ENCODE measurements at places on chromosomes 12 and 14. TPM values are rescaled to one million over a fixed set of nuclear protein-coding genes. Genes with fewer than 3 reads are reported as not detected.

DBX2 gene
- total RNA-seq: not detected

LRP1-AS gene
- total RNA-seq: not detected

ANKRD9 gene
- total RNA-seq: 29.4 TPM

KRT85 gene
- not detected for total RNA-seq

ACOT6 gene
- not detected for total RNA-seq

GRCh38 chr14:77098529-77099353, 683 bp downstream of the CIPC start:
- H3K27me3 ChIP-seq: no peaks in the 10 kb centered on the region
- H3K4me1 ChIP-seq: peaks cover 28% of the 10 kb centered on the region
- peak overlapping the region; percentile 68 for H3K4me3 ChIP-seq
- H3K36me3 ChIP-seq: no peaks in the 10 kb centered on the region
- ATAC-seq: peak; percentile 27
- peak overlapping the region; percentile 85 for H3K27ac ChIP-seq

DNA sequence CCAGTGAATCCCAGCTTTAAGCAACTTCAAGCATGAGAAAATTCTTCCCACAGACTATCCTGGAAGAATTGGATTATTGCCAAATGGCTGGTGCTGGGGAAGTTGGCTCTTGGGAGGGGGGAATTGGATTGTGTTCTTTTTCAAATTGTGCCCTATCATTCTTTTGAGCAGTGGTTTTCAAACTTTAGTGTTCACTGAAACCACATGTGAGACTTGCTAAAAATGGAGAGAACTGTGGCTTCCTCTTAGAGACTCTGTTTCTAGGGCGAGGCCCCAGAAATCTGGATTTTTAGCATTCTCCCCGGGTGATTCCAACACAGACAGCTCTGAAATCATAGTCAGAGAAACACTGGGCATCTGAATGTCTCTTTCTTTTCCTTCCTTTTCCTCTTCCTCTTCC, 14.3 kb upstream of the OTUB2 start:
- H3K4me1 ChIP-seq: no peaks in the 10 kb centered on the region
- no peak for ATAC-seq
- H3K36me3 ChIP-seq: no peaks in the 10 kb centered on the region
- H3K27me3 ChIP-seq: no peaks in the 10 kb centered on the region
- H3K4me3 ChIP-seq: no peak overlapping the region

DNA sequence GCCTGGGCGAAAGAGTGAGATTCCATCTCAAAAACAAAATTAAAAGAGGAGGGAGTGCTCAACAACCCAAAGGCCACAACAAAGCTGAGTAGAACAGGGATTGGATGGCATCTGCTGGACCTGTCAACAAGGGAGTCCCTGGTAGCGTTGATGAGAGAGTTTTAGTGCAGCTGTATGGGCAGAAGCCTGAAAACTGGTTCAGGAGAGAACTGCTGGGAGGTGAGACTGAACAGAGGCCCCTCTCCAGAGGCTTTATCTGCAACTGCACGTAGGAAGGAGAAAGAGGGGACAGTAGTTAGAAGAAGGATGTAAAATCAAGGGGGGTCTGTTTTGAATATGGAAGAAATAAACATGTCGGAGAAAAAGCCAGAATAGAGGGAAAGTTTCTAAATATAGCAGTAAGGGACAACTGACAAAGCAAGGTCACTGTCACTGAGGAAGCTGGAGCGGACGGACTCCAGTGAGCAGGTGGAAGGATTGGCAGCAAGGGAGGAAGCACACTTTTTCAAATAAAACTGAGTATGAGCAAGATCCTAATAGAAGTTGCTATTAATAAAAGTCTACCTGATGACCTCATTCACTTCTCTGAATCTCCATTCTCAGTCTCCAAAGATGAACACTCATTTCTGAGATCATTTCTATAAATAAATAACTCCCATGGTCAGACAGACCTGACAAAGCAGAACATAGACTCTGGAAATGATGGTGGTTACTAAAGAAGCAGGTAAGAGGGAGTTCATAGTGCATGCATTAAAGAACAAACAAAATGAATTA, 11.8 kb upstream of the ATF1 start:
- H3K27ac ChIP-seq: no peak overlapping the region
- H3K4me3 ChIP-seq: no peak overlapping the region
- H3K4me1 ChIP-seq: no peaks in the 10 kb centered on the region

GRCh38 chr12:104712968-104713367, 245.1 kb downstream of the SLC41A2 start:
- peaks cover 7% of the 10 kb centered on the region for H3K4me1 ChIP-seq
- no peaks in the 10 kb centered on the region for H3K36me3 ChIP-seq
- H3K4me3 ChIP-seq: no peak overlapping the region
- H3K27ac ChIP-seq: no peak overlapping the region

DNA sequence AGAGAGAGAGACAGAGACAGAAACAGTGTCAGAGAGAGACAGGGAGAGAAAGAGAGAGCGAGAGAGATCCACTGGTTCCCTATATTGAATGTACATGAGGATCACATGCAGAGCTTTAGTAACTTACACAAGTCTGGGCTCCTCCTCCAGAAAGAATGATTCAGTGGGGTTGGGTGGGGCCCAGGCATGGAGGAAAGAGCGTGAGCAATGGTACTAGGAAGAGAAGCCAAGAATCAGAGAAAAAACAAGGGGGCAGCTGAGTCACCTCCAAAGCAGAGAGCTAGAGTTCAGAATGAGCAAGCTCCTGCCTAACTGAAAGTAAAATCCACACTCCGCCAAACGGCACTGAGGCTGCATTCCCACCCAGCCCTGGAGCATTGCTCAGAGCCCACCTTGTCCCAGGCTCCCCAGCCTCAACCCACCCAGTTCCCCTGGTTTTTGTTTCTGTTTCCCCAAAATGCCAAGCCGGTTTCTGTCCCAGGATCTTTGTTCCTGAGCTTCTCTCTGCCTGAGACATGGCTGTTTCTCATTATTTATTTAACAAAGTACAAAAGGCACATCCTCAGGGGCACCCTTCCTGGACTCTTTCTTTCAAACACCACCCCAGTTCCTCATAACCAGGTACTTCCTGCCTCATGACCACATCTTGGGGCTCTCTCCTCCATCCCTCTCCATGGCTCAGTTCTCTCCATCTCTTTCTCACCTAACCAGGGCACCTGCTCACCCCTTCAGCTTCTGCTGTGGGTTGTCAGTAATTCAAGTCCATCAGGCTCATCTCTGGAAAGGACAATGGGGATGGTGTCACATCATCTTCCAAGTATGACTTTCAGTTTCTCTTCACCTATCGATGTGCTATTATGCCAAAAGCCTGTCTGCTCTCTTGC, 670.3 kb upstream of the TBX3 start:
- peak overlapping the region; percentile 12 for H3K4me3 ChIP-seq
- peak; percentile 95 for ATAC-seq
- peak overlapping the region; percentile 53 for H3K27ac ChIP-seq
- no peaks in the 10 kb centered on the region for H3K27me3 ChIP-seq
- no peaks in the 10 kb centered on the region for H3K36me3 ChIP-seq
- no peaks in the 10 kb centered on the region for H3K4me1 ChIP-seq

DNA sequence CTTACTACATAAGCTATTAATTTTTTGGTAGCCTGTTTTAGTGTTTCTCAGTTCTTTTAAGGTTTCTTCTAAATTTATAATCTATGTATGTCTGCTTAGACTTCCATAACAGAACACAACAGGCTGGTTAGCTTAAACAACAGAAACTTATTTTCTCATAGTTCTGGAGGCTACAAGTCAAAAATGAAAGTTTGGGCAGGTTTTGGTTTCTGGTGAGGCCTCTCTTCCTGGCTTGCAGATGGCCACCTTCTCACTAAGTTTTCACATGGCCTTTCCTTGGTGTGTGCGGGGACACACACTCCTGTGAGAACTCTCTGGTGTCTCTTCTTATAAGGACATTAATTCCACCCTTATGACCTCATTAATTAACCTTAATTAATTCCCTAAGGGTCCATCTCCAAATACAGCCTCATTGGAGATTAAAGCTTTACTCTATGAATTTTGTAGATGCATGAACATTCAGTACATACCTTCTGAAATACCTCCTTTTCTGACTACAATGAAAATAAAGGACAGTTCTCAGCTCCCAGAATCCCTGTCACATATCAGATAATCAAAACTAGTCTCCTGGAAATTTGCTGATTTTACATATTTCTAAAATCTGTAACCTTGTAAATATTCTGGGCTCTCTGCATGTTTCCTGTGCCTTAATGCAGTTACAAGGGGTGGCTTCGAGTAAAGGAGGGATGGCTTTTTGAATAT, 23.2 kb upstream of the BMAL2 start:
- H3K27ac ChIP-seq: no peak overlapping the region
- H3K4me1 ChIP-seq: peaks cover 4% of the 10 kb centered on the region
- no peak for ATAC-seq
- H3K4me3 ChIP-seq: no peak overlapping the region
- H3K36me3 ChIP-seq: peaks cover 59% of the 10 kb centered on the region
- no peaks in the 10 kb centered on the region for H3K27me3 ChIP-seq

GRCh38 chr14:81222691-81223090, 1.9 kb upstream of the GTF2A1 start:
- no peaks in the 10 kb centered on the region for H3K36me3 ChIP-seq
- no peak for ATAC-seq
- peak overlapping the region; percentile 98 for H3K27ac ChIP-seq
- no peaks in the 10 kb centered on the region for H3K27me3 ChIP-seq
- H3K4me1 ChIP-seq: peaks cover 18% of the 10 kb centered on the region
- no peak overlapping the region for H3K4me3 ChIP-seq

GRCh38 chr14:105484069-105484996, 2.4 kb upstream of the CRIP1 start:
- ATAC-seq: no peak
- peak overlapping the region; percentile 92 for H3K27ac ChIP-seq
- no peaks in the 10 kb centered on the region for H3K27me3 ChIP-seq
- no peaks in the 10 kb centered on the region for H3K36me3 ChIP-seq
- H3K4me3 ChIP-seq: no peak overlapping the region

DNA sequence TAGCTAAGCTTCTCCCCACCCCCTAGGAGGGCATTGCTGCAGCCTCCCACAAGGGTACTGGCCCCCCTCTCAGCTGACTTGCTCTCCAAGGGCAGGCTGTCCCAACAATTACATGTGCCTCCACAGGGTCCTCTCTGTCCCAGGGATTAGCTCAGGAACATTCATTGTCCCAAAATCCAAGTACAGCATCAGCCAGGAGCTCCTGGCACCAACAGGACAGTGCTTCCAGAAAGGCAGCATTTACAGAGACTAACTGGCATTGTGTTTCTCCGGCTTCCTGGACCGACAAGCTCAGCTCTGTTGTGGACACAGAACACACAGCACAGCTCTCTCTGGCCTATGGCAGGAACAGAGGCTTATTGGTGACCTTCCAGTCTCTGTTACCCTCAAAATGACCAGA, 21.7 kb downstream of the ABCD4 start:
- no peak overlapping the region for H3K4me3 ChIP-seq
- no peak for ATAC-seq
- no peak overlapping the region for H3K27ac ChIP-seq
- no peaks in the 10 kb centered on the region for H3K27me3 ChIP-seq

- ATAC-seq: no peak
- no peaks in the 10 kb centered on the region for H3K36me3 ChIP-seq
- no peaks in the 10 kb centered on the region for H3K4me1 ChIP-seq
- H3K27me3 ChIP-seq: no peaks in the 10 kb centered on the region
Observed at GRCh38 chr12:68393417-68393816, 61.3 kb upstream of the MDM1 start.

GRCh38 chr14:61927520-61927919, 165.3 kb downstream of the SNAPC1 start:
- H3K4me3 ChIP-seq: no peak overlapping the region
- H3K4me1 ChIP-seq: no peaks in the 10 kb centered on the region
- H3K27me3 ChIP-seq: no peaks in the 10 kb centered on the region
- H3K27ac ChIP-seq: no peak overlapping the region

DNA sequence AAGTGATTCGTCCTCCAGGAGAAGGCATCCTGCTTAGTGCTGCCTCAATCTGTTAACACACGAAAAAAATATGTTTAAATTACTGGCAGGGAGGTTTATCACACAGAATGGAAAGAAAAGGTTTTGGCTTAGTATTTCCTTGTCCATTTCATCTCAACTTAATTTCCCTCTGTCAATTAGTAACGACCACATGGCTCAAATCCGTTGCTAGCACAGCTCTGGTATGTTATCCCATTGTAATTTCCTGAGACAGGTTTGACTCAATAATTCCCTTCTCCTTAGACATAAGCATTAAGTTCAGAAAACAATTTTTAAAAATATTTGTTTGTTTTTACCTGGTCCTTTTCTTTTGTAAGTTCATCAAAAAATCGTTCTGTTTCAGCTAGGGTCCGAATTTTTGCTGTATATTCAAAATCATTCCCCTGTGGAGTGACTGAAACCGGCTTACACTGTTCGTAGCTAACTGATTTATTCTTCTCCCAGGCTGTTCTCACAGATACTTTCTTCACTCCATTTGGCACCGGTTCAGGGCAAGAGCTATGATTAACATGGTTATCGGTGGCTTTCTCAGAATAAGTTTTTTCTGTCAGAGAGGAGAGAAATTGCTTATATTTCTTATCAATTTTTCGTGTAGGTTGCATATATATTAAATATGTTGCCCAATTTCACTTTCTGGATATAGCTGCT, 10.1 kb upstream of the PITPNM2 start:
- H3K27me3 ChIP-seq: no peaks in the 10 kb centered on the region
- no peak overlapping the region for H3K27ac ChIP-seq
- ATAC-seq: no peak
- no peak overlapping the region for H3K4me3 ChIP-seq
- no peaks in the 10 kb centered on the region for H3K4me1 ChIP-seq

DNA sequence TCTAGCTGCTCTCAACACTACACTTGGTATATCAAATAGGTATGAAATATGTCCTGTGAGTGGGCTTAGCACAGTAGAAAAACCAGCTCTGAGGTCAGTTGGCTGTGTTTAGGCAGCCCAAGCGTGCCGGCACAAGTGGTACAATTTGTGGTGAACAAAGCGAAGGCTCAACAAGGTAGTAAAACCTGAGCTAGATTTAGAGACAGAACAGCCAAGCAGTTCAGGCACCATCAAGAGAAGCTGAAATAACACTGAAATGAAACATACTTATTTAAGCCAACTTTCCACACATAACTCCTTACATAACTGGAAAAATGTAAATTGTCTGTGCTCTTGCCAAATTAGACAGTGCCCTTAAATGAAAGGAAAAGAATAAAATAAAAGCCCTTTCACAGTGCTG, 596.8 kb upstream of the FBXO33 start:
- H3K4me3 ChIP-seq: no peak overlapping the region
- no peak for ATAC-seq
- no peaks in the 10 kb centered on the region for H3K27me3 ChIP-seq
- no peaks in the 10 kb centered on the region for H3K4me1 ChIP-seq

- no peak overlapping the region for H3K27ac ChIP-seq
- H3K27me3 ChIP-seq: no peaks in the 10 kb centered on the region
- H3K4me3 ChIP-seq: no peak overlapping the region
Observed at GRCh38 chr12:66467932-66468331, 165.6 kb downstream of the HELB start.

DNA sequence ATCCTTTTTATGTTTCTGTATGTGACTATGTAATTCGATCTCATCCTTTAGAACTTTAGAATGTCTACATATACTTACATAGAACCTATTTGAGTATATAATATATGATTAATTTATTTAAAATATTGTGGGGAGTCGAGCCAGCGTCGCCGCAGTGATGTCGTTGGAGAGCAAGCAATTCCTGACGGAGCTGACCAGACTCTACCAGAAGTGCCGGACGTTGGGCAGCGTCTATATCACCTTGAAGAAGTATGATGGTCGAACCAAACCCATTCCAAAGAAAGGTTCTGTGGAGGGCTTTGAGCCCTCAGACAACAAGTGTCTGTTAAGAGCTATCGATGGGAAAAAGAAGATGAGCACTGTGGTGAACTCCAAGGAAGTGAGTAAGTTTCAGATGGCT, 6.4 kb upstream of the CD27 start:
- no peak overlapping the region for H3K4me3 ChIP-seq
- H3K27ac ChIP-seq: no peak overlapping the region
- H3K36me3 ChIP-seq: no peaks in the 10 kb centered on the region
- no peak for ATAC-seq
- no peaks in the 10 kb centered on the region for H3K27me3 ChIP-seq

Data from gastroesophageal sphincter (tissue), 4 donors.